ENCODE measurements at places on chromosomes 7 and 10.
A peak's percentile ranks its signal among the peaks of the same experiment; 100 is the strongest.

DNA sequence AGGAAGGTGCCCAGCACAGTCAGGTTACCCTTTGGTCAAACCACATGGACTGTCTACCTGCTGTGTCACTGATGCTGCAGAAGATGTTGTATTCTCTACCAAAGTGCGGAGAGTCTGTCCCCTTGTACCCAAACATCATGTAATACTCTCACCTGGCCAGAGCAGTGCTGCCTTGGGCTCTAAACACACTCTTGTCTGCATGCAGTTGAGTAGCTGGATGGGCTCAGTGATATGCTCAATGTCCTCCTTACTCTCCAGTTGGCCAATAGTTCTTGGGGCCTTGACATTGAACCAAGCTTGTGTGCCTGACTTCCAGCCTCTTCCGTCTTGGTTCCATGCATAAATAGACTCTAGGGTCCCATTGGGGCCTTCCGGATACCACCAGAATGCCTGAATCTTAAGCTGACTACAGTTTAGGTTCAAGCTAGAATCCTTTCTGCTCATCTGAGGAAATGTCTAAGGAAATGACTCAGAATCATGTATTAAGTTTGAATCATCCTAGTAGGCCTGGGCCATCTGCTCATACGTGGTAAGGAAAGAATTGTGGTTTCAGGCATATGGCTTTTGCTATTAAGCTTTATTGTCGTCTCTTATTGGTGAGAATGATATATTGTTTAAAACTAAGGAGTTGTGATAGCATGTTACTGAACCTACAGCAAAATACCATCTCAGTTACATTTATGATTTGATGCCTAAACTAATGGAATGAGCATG, 118.0 kb downstream of the OTUD1 start:
- no peak for DNase-seq

DNA sequence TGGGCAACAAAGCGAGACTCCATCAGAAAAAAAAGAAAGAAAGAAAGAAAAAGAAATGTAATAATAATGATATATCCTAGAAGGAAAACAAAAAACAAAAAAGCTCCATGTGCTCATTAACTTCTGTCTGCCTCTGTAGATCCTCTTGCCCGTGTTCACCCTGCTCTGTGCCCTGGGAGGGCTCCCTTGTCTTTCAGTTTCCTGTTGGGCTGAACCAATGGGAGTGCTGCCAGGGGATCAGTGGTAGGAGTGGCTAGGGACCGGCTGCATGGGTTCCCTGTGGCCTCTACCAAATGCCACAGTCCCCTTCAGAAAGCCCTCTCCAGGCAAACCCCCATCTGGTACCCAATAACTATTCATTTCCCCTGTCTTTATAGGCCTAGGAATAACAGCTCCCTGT, 51.8 kb upstream of the PARD3 start:
- DNase-seq = no peak

GRCh38 chr10:89271532-89271931, 20.0 kb upstream of the LIPA start:
- no peak for DNase-seq

DNA sequence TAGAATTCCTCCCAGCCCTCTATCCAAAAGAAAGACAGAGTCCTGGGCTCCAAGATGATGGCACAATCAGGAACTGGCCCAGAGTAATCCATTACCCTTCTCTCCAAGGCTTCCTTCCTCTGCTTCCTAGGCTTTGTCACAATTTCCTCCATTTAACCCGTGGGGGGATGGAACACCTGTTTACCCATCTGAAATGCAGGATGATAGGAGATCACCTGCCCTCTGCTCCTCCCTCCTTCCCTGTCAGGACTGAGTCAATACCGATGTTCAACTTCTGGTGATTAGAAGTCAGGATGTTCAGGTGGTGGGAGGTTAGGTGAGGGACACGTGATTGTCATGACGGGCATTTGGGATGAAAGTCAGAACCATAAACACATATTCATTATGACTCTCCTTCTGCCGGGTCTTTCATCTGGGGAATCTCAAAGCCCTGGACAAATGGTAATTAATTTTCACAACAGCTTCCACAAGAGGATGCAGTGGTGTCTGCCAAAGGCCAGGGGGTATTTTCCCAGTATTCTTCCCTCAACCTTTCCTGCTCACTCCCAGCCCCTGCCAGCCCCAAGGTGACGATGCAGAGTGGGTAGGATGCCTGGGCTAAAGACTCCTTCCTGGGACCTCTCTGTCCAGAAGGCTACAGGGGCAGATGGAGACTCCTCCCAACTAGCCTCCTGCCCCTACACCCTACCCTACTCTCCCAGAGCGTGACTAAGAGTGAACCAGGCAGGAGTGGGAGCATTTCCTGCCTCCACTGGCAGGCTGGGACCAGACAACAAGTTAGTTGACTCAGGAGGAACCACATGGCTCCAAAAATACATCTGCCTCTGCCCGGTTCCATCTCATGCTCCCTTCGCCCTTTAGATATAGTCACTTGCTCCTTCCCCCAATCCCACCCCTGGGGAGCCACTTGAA, 27.9 kb downstream of the DUSP5 start:
- DNase-seq = no peak

DNA sequence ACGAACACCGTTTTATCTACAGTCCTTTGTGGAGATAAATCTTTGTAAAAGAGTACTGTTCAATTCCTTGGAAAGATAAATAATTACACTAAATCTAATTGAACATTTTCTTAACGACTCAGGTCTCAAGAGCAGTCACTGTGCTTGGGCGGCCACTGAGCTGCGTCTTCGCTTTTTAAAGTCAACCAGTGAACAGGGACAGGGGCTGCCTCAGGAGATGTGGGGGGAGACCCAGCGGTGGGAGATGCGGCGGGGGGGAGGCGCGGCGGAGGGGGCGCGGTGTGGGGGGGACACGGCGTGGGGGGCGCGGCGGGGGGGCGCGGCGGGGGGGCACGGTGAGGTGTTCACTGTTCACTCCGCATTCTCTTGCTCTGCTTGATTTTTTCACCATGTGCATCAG, 39.8 kb downstream of the CAMK2B start:
- DNase-seq = no peak

- no peak for DNase-seq
Observed at GRCh38 chr7:138903186-138903820, 77.9 kb downstream of the KIAA1549 start.

DNA sequence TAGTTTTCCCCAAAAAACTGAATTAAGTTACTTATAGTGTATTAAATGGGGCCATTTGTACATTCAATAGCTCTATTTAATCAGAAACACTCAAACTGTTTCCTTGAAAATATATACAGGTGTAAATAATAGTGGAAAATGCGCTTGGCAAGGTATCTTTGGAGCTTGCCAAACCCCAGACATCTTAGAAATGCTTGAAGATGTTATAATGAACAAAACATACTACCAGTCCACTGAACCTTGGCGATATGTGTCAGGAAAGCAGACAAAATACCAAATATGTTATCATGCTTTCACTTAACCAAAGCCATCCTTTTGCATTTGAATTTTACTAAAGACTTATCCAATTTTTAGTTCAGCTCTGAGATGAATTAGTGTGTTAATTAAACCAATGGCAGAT, 352.7 kb upstream of the SEMA3A start:
- no peak for DNase-seq

- no peak for DNase-seq
Observed at GRCh38 chr10:53537508-53537907, 764.9 kb upstream of the MBL2 start.

DNA sequence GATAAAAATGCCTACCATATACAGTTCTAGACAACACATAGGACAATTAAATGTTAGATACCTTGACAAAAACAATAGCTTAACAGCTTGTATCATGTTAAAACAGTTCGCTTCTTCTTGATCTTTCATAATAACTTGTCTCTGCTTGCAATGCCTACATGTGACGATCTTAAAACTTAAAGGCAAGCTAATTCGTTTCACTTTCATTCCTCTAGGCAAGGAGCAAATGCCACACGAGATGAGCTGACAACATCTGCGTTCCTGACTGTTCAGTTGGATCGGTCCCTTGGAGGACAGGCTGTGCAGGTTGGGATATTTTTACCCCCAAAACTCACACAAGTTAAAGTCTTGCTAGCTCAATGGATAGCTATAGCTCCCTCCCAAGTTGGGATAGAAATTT, 51.6 kb upstream of the ARL4A start:
- no peak for DNase-seq

DNA sequence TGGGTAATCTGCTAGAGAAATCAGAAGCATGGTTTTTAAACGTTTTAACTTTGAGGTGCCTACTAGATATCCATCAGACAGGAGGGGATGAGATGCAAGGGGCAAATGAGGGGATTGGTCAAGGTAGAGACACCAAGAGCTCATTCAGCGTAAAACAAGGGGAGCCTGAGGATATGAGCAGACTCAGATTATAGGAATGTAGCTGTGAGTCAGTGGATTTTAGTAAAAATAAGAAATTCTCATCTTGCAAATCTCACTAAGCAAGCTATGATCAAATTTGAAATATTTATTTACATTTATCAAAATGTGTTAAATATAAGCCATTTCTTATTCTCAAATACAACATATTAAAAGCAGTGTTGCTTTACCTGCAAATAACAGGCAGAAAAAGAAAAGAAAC, 21.4 kb upstream of the TFEC start:
- no peak for DNase-seq

- no peak for DNase-seq
Observed at GRCh38 chr10:22837771-22838170, 90.1 kb upstream of the ARMC3 start.

DNA sequence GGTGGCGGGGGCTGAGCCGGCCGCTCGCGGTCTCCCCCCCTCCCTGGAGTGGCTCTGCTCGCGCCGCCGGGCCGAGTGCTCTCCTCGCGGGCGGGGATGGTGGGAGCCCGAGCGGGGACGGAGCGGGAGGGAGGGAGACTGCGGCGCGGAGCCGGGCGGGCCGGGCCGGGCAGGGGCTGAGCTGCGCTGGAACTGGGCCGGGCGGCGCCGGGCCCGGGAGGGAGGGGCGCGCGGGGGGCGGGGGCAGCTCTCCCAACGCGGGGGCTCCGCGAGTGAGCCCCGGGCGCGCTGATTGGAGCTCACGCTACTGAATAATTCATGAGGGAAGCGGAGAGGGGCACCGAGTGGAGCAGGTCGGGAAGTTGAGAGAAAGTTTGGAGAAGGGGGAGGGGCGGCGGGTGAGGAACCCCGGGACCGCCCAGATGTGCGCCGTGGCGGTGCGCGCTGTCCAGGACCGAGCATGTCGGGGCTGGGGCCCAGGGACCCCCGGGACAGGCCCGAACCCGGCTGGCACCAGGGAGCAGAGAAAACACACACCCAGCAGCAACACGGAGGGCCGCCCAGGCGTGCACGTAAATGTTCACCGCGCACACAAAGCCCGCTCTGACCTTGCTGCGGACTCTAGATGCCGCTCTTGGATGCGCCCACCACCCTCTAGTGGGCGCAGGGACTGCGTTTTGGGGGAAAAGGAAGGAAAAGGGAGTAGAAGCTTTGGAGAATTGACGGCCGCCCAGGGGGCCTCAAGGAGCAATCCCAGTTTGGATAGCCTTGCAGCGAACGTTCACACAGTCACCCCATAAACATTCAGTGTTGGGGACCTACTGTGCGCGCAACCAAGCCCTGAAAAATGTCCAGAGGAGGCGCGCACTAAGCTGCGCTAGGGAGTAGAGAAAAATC, at the start of gene EPHB4:
TSS of gene EPHB4 (minus strand) at position 194 of the 897 bp plus-strand sequence. CDS start 493 bp downstream, outside the sequence.
- peak; percentile 91 for DNase-seq

DNA sequence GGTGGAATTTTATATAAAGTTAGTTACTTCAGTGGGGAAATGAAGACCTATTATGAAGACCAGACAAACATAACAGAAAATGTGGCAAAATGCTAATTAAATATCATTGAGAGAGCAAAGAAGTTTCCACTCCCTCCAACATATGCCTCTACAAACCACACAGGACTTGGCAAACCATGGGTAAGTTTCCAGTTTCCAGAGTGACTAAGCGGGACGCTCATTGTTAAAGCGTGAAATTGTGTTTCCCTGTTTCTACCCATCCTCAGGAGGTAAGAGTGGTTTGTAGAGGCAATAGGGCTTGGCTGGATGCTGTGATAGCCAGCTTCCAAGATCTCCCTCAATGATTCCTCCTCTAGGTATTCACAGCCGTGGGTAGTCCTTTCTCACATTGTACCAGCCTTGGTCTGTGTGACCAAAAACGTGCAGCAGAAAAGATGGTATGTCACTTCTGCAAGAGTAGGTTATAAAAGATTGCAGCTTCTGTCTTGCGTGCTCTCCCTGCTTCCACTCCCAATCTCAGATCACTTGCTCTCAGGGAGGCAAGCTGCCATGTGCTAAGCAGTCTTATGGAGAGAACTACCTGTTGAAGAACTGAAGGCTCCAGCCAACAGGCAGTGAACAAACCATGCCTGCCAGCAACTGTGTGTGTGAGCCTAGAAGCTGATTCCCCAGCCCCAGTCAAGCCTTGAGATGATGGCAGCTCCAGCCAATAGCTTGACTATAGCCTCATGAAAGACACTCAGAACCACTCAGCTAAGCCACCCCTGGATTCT, 35.7 kb downstream of the CBX3 start:
- no peak for DNase-seq

DNA sequence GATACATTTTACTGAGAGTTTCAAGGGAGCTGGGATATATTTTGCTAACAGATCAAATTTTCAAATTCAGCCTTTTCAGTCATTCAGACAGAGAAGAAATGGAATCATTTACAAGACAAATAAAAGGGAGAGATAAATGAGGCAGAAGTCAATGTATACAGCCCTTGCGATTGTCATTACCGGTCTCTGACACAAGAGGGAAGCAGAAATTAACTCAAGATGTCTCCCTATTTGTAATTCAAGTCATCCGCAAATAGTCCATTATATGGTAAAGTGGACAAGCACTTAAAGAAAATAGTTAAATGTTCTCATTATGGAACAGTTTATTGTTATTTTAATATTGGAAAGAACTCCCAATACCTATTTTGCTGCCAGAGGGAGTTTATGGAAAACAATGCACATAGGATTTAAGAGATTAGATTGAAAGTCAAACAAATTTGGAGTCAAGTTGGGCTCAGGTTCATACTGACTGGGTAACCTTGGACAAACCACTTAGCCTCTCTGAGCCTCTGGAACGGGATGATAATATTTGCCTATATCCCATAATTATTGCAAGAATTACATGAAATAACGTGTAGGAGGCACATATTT, 89.3 kb upstream of the PRKCQ start:
- DNase-seq = no peak

- no peak for DNase-seq
Observed at GRCh38 chr7:150507947-150508602, 6.6 kb upstream of the GIMAP7 start.

- no peak for DNase-seq
Observed at GRCh38 chr10:5983774-5984173, 6.4 kb upstream of the IL15RA start.

GRCh38 chr7:158751751-158752150, 47.1 kb upstream of the NCAPG2 start:
- DNase-seq = no peak

GRCh38 chr7:159031750-159032149, 112.9 kb downstream of the VIPR2 start:
- DNase-seq = peak; percentile 46

Data from ovary (tissue), 10 donors.